HCEC 1CT (cell line): ENCODE measurements at places on chromosomes 11 and 22.

DNA sequence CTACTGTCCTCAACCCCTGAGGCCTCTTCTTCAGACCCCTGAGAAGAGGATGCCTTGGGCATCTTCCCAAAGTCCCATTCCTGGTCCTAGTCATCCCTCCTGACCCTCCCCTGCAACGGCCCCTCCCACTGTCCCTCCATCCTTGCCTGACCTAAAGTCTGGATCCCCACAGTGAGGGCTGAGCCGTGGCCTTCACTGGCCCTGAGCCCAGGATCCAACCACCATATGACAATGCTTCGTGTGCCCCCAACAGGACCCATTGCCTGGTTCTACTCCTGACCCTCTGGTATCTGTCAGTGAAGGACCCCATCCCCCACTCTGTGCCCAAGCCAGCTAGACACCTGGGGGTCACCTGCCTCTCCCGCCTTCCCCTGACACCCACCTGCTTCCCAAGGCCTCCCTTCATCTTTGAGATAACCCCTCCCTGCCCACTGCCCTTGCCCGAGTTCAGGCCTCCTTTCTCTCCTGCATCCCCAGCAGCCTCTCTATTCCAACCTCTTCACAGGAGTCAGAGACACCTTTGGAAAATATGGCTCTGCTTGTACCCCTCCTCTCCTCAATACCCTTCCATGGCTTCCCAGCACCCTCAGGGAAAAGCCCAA is 48.0 kb downstream of the LRRC32 start:
- DNase-seq = no peak

GRCh38 chr11:103729617-103730016 is 306.8 kb upstream of the DDI1 start:
- DNase-seq = no peak

GRCh38 chr11:122198291-122198983 is 82.4 kb upstream of the BLID start:
- DNase-seq = no peak

DNA sequence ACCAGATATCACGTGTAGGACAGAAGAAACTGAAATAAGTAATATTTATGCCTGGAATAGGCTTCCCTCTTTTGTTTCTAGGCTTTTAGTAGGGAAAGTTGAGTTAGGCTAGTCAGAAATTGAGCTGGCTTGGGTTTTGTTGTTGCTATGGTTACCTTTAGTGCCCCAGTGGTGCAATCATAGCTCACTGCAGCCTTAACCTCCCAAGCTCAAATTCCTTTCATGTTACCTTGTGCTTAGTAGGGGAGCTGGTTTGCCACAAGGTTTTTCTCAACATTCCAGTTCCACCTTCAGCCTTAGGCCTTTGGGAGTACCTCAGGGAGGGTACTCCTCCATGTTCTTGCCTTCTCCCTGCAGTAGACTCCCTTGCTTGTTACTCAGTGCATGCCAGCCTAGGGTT is 69.1 kb upstream of the SUSD2 start:
- DNase-seq = no peak

- no peak for DNase-seq
Measured at GRCh38 chr22:49845666-49846459, 7.8 kb upstream of the ZBED4 start.

DNA sequence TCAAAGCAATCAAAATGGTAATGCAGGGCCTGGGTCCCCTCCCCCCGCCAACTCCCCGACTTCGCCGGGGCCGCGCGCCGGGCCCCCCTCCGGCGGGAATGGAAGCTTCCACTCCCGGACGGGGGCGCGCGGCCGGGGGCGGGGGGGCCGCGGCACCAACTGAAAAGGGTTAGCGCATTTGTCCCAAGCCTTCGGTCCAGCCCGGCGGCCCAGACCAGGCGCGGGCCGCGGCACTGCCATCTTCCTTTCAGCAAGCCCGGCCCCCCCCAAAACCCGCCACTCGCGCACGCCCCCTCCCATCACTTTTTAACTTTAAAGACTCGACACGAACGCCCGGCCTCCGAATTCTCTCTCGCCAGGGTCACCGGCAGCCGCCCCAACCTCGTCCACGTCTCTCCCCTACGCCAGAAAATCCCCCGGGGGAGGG is 2.8 kb downstream of the PHF21B start:
- DNase-seq = no peak

- no peak for DNase-seq
Measured at GRCh38 chr22:38412435-38413084, 42.4 kb downstream of the KCNJ4 start.
